Mucosa of gallbladder (tissue), 1 donor: ENCODE measurements at places on chromosomes 7 and 10. TPM values are rescaled to one million over a fixed set of nuclear protein-coding genes. Genes with fewer than 3 reads are reported as not detected.

The FBXL13 gene
- total RNA-seq: 2.5 TPM

The IMPDH1 gene
- 18.6 TPM for total RNA-seq

The PDE6C gene
- total RNA-seq: not detected

The RPEL1 gene
- 0.09 TPM for total RNA-seq

The NODAL gene
- 0.12 TPM for total RNA-seq

The CFAP58 gene
- total RNA-seq: 0.12 TPM

The STK17A gene
- total RNA-seq: 16.1 TPM

DNA sequence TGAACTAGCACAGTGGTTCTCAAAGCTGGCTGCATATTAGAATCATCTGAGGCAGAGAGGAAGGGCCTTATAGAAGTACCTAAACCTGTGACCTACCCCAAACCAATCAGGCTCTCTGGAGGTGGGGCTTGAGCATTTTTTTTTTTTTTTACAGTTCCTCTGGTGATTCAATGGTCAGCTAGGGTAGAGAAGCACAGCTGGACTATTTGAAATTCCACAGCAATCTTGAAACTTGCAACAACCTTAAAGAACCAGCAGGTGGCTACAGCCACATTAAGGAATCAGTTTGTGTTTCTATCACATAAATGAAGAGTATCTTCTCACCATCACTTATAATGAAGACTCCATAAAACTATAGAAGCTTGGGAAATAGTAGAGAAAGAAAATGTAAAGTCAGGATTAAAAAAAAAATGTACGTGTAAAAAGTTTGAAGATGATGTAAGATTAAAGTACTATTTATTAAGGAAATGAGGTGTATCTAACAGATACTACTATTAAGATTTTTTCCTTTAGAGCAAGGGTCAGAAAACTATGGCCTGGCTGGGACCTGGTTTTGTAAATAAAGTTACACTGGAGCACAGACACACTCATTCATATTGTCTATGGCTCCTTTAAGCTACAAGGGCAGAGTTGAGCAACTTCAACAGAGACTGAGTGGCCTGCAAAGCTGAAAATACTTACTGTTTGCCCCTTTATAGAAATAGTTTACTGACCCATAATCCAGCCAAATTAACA lies 3.8 kb downstream of the RTKN2 start:
- no peak for DNase-seq

DNA sequence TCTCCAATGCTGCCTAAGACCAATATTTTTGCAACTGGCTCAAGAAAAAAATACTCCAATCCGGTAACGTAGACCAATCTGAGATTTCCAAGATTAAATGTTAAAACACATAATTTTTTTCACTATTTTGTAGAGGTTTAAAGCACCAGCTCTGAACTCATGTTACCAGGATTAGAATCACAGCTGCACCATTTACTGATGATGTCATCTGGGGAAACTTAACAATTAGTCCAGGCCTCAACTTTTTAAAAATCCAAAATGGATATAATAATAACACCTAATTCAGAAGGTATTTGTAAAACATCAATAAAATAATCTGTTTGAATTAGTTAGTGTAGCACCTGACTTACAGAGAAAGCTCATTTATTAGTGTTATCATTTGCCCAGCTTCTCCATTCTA lies 14.4 kb downstream of the PON1 start:
- DNase-seq: no peak

GRCh38 chr7:155119801-155120382 lies 49.8 kb downstream of the HTR5A start:
- no peak for DNase-seq

GRCh38 chr10:71124921-71125748 lies 87.2 kb upstream of the UNC5B start:
- DNase-seq: peak; percentile 9

GRCh38 chr10:115654961-115655360 lies 561.8 kb downstream of the ATRNL1 start:
- no peak for DNase-seq

DNA sequence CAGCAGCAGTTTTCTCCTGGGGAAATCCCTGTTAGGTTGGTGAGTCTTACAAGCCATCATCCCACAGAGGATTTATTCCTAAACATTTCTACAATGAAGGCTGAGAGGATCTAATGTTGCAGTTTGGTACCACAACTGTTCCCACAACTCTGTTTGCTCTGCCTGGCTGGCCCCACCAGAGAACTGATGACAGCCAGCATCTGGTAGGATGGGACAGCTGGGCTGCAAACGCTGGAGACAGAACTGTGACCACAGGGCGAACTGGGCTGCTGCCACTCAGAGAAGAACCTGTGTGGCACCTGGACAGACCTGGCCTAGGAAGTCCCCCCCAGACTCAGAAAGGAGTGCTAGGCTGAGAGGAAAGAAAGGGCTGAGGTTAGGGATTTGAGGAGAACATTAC lies 94.8 kb downstream of the CALN1 start:
- no peak for DNase-seq

GRCh38 chr7:103150192-103150591 lies 1.3 kb upstream of the NAPEPLD start:
- peak; percentile 31 for DNase-seq

DNA sequence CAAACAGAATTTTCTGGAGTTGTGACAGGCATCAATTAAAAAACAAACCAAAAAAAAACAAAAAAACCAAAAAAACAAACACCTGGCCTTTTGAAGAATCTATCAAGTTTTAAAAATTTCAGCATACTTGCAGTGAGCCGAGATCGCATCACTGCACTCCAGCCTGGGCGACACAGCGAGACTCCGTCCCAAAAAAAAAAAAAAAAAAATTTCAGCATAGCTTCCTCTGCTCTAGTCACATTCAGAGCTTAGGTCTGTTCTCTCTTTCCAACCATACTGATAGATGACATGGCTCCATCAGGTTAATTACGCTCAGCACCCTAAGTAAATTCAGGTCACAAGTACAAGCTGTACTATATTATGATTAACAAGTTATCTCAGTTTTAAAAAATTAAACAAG lies 3.1 kb downstream of the KBTBD2 start:
- DNase-seq: no peak

GRCh38 chr10:49009199-49009979 lies 69.7 kb upstream of the LRRC18 start:
- no peak for DNase-seq

DNA sequence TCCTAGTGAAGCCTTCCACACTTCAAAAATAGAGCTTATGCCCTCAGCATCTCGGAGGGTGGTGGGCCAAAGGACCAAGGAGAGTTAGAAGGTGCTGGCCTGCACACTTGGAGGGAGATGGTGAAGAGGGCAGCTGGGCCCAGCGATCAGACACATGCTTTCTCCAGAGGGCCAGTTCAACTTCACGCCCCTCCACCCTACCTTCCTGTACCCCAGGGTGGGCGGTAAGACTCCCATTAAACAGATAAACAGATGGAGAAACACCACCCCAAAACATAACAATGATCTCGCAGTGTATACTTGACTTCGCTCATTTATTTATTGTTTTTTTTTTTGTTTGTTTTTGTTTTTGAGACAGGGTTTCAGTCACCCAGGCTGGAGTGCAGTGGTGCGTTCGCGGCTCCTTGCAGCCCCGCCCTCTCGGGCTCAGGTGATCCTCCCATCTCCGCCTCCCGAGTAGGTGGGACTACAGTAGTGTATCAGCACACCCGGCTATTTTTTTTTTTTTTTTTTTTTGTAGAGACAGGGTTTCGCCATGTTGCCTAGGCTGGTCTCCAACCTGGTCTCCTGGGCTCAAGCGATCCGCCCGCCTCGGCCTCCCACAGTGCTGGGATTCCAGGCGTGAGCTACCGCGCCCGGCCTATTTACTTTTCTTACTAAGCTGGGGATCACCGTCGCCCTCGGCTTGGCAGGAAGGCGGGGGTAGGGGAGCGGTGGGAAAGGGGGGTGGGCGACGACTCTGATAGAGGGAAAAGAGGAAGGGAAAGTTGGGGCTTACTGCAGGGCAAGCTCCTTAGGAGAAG lies 1.8 kb downstream of the C10orf95 start:
- DNase-seq: peak; percentile 86

DNA sequence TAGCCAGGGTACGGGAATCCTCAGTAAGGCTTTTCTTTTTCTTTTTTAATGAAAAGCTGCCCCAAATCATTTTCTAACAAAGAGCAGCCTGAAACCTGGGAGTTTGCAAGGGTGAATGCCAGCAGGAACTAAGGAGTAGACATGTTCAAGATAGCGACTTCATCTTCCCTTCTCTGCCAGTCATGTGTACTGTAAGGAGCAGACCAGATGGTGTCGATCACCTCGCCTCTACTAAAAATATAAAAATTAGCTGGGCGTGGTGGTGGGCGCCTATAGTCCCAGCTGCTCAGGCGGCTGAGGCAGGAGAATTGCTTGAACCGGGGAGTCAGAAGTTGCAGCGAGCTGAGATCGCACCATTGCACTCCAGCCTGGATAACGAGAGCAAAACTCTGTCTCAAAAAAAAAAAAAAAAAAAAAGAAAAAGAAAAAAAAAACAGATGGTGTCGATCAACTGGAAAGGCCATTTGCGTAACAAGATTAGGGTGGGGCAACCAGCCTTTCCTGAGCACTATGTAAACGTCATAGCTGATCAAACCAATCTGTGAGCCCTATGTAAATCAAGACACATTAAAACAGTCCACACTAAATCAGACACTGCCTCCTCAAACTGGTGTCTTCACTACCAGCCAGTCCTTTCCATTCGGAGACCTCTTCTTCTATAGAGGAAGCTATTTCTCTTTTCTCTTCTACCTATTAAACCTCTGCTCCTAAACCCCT lies 33.8 kb downstream of the NOLC1 start:
- no peak for DNase-seq

DNA sequence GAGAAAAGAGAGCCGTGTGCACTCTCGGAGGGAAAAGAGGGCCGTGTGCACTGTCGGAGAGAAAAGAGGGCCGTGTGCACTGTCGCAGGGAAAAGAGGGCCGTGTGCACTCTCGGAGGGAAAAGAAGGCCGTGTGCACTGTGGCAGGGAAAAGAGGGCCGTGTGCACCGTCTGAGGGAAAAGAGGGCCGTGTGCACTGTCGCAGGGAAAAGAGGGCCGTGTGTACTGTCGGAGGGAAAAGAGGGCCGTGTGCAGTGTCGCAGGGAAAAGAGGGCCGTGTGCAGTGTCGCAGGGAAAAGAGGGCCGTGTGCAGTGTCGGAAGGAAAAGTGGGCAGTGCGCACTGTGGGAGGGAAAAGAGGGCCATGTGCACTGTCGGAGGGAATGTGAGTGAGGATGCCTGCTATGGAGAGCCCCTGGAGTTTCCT lies 188.7 kb downstream of the DNAJB6 start:
- no peak for DNase-seq

- no peak for DNase-seq
These were observed 108.4 kb downstream of the LYZL1 start for GRCh38 chr10:29397221-29397620.

DNA sequence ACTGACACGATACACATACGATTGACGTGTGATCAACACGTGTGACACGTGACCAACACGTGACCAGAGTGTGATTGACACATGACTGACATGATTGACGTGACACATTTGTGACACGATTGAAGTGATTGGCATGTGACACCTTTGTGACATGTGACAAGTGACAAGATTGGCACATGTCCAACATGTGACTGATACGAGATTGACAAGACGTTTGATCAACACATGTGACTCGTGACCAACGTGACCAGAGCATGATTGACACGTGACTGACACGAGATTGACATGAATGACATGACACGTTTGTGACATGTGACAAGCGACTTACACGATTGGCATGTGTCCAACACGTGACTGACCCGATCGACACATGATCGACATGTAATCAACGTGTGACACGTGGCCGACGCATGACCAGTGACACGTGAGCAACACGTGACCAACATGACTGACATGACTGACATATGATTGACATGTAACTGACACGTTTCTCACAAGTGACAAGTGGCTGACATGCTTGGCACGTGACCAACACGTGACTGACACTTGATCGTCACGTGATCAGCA lies 22.0 kb downstream of the CRPPA start:
- DNase-seq: no peak

- DNase-seq: no peak
These were observed 60.6 kb downstream of the PRF1 start for GRCh38 chr10:70541736-70542564.

DNA sequence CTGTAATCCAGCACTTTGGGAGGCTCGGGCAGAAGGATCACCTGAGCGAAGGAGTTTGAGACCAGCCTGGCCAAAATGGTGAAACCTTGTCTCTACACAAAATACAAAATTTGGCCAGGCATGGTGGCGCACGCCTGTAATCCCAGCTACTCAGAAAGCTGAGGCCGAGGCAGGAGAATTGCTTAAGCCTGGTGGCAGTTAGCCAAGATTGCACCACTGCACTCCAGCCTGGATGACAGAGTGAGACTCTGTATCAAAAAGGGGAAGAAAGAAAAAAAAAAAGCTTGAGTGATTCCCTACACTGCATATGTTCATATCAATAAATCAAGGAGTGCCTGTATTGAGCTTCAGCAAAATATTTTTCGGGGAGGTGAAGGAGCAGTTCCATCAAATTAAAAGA lies 45.8 kb upstream of the SRRM3 start:
- DNase-seq: peak; percentile 51

GRCh38 chr10:48649349-48649944 lies 35.2 kb upstream of the WDFY4 start:
- no peak for DNase-seq

DNA sequence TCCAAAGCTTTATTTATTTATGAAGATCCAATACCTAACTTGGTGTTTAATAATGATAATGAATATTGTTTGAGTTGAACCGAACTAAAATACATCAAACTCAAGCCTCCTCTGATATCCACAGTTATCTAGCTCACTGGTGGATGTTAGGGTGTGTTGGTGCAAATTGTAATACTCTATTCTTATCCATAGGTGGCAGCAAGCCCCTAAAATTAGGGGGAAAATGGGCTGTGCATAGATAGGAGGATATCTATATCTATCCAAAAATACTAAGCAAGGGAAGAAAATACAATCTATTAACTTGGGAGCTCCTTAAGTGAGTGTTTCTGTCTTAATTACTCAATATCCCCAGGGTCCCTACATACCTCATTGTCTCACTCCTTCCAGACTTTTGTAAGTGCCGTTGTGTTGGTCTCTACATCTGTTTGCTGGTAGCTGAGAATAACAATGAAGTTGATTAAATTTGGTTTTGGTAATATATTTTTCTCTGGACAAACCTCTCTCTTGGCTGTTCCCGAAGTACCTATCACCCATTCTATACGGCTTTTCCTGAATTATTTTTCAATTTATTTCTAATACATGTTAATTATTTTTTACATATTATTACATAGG lies 55.0 kb upstream of the VWDE start:
- no peak for DNase-seq
